ENCODE measurements at places on chromosomes 4 and X. TPM values are rescaled to one million over a fixed set of nuclear protein-coding genes. Genes with fewer than 3 reads are reported as not detected.

The FGF5 gene
- total RNA-seq: 0.06 TPM

The SCML1 gene
- 14.4 TPM for total RNA-seq

DNA sequence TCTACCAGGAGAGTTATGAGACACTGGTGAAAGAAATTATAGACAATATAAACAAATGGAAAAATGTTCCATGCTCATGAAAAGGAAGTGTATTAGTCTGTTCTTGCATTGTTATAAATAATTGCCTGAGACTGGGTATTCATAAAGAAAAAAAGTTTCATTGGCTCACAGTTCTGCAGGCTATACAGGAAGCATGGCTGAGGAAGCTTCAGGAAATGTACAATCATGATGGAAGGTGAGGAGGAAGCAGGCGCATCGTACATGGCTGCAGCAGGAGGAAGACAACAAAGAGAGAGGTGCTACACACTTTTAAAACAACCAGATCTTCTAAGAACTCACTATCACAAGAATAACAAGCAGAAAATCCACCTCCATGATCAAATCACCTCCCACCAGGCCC lies 184.3 kb downstream of the NPNT start:
- DNase-seq: no peak

- no peak for DNase-seq
These were observed 5.4 kb downstream of the CPLX1 start for GRCh38 chr4:820230-821172.

GRCh38 chr4:68797048-68797447 lies 18.7 kb upstream of the UGT2B10 start:
- no peak for DNase-seq

DNA sequence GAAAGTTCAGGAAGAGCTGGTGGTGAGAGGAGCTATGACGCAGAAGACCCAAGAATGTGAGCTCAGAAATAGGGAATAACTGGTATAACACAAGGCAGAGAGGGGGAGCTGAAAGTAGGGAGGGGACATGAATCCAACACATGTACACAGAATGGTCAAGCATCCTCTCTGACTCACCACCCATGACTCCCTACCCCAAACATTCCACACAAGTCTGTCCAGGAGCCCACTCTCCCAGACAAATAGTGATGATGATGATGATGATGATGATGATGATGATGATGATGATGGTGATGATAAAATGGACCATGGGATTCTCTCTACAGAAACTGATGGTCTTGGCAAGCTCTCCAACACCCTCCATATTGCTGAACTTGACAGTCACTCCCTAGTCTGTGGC lies 46.4 kb downstream of the NAT8L start:
- no peak for DNase-seq

GRCh38 chrX:45710081-45710801 lies 509.6 kb upstream of the DIPK2B start:
- DNase-seq: no peak

DNA sequence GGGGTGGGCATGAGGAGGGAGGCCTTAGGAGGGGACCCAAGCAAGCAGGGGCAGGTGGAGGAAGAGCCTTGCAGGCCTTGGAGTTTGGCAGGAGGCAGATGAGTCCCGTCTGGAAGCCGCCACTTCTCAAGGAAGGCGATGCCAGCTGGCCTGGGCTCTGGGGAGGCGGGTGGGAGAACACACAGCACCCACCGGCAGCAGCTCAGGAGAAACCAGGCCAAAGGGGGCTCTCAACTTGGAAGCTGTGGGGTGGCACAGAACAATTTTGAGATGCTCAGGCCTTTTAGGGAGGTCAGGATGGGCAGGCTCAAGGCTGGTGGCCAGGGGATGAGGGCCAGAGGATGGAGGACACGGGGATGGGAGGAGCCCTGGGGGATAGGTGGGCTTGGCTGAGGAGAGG lies 11.6 kb upstream of the DUSP9 start:
- no peak for DNase-seq

DNA sequence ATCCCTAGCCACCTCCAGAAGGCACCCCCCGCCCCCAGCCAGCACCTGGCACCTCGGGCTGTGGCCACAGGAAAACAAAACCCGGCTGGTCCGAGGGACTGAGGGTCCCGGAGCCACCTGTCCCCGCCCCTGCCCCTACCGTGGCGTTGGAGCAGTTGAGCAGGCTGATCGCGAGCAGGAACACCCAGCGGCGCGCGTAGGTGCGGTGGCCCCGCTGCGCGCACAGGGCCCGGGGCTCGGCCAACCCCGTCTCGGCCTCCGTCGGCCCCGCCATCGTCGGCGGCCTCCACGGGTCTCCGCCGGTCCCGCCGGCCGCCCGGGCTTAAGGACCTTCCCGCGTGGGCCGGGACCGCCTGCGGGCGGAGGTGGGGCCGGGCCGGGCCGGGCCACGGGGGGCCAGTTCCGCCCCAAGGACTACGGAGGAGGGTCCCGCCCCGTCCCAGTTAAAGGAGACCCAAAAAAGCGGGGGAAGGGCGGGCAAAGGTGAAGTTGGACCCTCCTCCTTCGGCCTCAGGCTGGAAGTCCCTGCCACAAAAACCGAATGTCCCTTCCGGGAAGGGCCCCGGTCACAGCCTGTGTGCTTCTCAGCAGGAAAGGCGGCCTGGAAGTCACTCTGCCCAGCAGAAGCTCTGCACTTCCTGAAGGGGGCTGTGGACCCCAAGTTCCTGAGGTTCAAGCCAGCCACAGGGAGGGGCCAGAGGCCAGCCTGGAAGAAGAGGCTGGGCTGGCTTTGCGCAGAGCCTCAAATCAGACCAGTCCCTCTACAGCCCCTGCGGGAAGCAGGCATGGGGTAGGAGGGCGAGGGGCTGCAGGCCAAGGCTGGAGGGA lies at the start of gene SLC49A3:
Gene SLC49A3, minus strand, starts transcription at position 298 of the 828 bp plus-strand sequence. Its CDS starts 24 bp downstream, at position 274.
- DNase-seq: no peak
